Hippocampal formation (tissue), 2 donors: ENCODE measurements at places on chromosomes 3 and 15.

GRCh38 chr3:83033133-83033532 is 1271.7 kb upstream of the GBE1 start:
- DNase-seq = no peak

DNA sequence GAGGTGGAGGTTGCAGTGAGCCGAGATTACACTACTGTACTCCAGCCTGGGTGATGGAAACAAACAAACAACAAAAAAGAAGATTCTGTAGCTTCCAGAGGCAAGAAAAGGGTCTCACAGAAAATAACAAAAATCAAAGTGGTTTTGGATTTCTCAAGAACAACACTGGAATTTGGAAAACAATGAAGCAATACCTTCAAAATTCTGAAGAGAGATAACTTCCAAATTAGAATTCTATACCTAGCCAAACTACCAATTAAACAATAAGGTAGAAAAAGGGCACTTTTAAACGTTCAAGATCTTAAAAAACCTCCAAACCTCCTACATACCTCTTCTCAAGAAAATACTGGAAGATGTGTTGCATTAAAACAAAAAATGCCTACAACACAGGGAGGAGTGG is 4.9 kb upstream of the CDCP1 start:
- DNase-seq = no peak

DNA sequence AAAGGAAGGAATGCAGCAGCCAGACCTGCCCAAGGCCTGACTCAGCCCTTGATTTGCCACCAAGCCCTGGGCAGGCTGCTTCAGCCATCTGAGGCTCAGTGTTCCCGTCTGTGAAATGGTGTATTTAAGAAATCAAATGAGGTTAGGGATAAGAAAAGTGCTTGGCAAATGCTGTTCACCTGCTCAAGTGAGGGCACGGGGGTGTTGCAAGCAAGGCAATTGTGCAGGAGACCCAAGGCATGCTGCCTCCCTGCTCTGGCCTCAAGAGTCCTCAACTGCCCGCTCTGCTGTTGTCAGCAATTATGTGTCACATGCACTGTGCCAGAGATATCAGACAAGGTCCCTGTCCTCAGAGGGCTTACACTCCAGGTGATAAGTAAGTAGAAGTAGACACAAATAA is 101.8 kb downstream of the TPRA1 start:
- DNase-seq = no peak

- DNase-seq = no peak
These were observed 215.8 kb downstream of the DPH6 start for GRCh38 chr15:35330048-35330695.

DNA sequence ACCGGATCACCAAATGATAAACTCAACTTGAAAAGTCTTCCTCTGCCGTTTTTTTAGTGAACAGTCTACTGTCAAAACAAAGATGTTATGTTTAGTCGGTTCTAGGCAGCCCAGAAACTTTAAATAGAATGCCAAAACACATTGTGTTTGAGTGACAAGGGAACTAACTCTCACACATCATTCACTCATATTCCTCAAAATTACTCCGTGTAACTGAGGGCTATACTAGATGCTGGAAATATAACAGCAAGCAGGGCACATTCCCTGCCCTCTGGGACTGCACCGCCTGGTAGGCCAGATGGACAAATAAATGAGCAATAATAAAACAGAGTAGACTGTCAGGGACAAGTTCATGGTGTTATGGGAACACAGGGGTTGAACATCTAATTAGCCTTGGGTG is 251.4 kb downstream of the MAGI1 start:
- no peak for DNase-seq

DNA sequence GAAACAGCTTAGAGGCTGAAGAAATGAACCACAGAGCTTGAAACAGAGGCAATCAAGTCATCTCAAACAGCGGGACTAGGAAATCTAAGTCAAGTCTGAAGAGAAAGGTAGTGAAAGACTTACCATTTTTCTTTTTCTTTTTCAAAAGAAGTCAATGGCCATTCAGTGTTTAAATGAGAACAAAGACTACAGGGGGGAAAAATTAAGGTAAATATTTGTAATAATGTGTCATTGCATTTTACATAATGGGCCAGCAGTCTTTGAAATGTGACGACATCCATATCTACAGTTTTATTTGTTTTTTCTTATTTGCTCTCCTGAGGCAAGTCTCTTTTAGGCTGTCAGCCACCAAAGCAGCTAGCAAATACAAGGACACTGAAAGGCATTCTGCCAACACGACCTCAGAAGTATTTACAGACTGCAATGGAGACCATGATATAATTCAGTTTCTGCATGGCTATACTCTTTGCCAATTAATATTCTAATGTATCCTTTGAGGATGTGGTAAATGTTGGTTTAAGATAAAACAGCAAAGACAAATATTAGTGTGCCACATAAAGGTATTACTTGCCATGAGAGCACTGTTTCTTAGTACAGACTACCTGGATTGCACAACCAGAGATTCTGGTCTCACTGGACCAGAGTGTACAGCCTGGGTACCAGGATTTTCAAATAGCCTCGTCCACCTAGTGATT is 307.0 kb upstream of the THBS1 start:
- DNase-seq = no peak

DNA sequence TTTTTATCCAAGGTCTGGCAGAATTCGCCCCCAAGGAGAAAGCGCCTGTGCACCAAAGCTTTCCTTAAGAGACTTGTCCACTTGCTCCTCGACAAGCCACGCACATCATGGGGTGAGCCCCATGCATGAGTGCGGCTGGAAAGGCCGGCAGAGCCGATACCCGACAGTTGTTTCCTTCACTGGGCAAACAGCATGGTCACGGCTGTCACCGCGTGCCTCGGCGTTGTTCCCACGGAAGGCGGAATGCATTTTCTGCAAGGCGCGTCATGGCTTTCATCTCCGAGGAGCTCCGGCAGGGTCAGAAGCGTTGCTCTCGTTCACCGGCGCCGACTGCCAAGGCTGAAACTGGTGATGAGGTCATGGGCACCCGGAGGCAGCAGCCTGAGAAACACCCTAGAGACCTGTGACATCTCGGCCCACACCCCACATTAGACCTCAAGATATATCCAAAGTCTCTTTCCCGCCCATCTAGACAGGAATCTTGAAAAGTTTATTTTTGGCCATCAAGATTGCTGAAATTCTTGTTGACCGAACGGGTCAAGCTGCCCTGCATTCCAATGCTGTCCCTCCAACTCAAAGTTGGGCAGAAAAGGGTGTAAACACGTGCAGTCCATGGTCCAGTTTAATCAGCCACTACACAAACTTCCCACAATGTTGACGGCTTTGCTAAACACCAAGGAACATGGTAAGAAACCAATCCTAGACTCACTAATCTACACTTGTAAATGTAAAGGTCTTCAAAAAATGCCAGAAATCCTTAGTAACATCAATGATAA is 604 bp upstream of the TJP1 start:
- peak; percentile 77 for DNase-seq
